ENCODE measurements at places on chromosomes 2 and 18. TPM values are rescaled to one million over a fixed set of nuclear protein-coding genes. Genes with fewer than 3 reads are reported as not detected.

GRCh38 chr2:15200581-15200980 lies 360.6 kb downstream of the NBAS start:
- peaks cover 11% of the 10 kb centered on the region for H3K36me3 ChIP-seq
- no peaks in the 10 kb centered on the region for H3K27me3 ChIP-seq
- DNase-seq, result no peak
- no peak overlapping the region for H3K4me3 ChIP-seq
- H3K27ac ChIP-seq, result no peak overlapping the region
- H3K4me1 ChIP-seq, result peaks cover 7% of the 10 kb centered on the region

DNA sequence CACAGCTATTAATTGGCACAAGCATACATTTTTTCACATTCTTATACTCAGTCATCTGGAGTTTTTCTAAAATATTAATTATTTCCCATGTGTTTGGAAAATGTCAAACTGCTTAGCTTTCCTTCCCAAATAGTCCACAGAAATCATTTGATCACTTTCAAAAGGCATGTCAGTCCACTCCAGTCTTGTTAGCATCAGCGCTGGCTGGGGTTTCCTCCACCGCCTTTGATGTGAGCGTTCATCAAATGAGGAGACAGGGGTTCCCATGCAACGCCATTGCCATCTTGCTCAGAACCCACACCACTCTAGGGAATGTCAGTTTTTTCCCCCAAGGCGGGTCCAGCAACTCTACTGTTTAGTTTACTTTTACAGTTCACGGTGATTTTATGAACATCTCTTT lies 13.1 kb upstream of the RAX start:
- DNase-seq, result no peak
- no peaks in the 10 kb centered on the region for H3K4me1 ChIP-seq
- H3K4me3 ChIP-seq, result no peak overlapping the region

GRCh38 chr2:238483021-238483420 lies 56.3 kb downstream of the ASB1 start:
- DNase-seq, result no peak
- no peaks in the 10 kb centered on the region for H3K27me3 ChIP-seq
- H3K36me3 ChIP-seq, result peaks cover 10% of the 10 kb centered on the region
- H3K4me3 ChIP-seq, result no peak overlapping the region

DNA sequence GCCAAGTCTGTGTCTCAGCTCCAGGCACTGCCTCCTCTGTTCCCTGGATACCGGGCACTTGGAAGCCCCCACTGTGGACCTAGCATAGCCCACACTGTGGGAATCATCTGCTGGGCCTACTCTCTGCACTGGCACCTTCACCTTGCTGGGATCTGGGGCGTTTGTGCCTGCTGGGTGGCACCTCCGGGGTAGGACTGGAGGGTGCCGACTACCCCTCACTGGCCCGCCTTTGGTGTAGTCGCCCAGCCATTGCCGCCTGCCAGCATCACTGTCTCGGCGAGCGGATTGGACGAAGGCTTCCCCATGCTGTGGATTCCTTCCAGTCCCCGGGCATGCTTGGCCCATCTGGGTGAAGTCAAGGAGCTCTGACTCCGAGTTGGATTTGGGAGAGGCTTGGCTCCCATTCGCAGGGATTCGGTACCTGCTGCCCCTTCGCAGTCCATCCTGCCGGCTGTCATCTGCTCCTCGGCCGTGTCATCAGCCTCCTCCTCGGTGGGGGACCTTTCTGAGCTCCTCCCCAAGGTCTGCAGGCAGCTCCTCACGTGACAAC lies 180.6 kb upstream of the HDAC4 start:
- H3K4me3 ChIP-seq, result no peak overlapping the region
- no peaks in the 10 kb centered on the region for H3K27me3 ChIP-seq
- no peak for DNase-seq
- peaks cover 11% of the 10 kb centered on the region for H3K4me1 ChIP-seq

DNA sequence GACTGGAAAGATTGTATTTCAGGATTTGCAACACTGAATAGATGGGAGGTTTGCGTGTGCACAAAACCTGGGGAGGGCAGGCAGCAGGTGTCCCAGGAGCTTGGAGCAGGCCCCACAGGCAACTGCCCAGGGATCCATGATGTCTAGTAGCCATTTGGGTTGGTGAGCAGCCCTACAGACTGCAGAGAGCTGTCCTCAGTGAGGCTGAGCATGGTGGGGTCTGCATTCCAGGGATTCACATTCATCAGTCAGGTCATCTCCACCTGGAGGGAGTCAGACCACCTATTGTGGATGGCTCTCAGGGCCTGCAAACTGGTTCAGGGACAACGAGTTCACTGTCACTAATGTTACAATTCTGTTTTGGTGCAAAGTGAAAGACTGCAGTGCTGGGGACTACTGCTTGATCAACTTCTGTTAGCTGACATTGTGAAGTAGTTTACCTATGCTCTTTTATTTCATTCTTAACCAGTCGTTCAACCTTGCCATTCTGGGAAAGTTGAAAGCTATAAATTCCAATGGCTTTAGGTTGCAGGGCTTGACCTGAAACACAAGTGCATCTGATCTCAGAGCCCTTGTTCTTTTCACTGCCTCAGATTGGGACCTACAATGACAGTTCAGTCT lies 222.6 kb downstream of the ZNF407 start:
- H3K27ac ChIP-seq, result no peak overlapping the region
- H3K4me3 ChIP-seq, result no peak overlapping the region
- H3K27me3 ChIP-seq, result no peaks in the 10 kb centered on the region
- no peak for DNase-seq
- H3K36me3 ChIP-seq, result peaks cover 4% of the 10 kb centered on the region

- peaks cover 9% of the 10 kb centered on the region for H3K36me3 ChIP-seq
These were observed 43.9 kb downstream of the BOLA3 start for GRCh38 chr2:74103763-74104162.

The PJVK gene
- total RNA-seq, result 8.7 TPM

GRCh38 chr2:105888625-105889024 lies 143.9 kb downstream of the NCK2 start:
- H3K36me3 ChIP-seq, result peaks cover 23% of the 10 kb centered on the region
- peak overlapping the region; percentile 57 for H3K27ac ChIP-seq
- no peak for DNase-seq
- H3K27me3 ChIP-seq, result no peaks in the 10 kb centered on the region

The ECEL1 gene
- 1.8 TPM for total RNA-seq

GRCh38 chr18:72329533-72329932 lies 214.6 kb downstream of the CBLN2 start:
- H3K36me3 ChIP-seq, result no peaks in the 10 kb centered on the region
- H3K4me1 ChIP-seq, result no peaks in the 10 kb centered on the region
- no peak for DNase-seq
- H3K27me3 ChIP-seq, result no peaks in the 10 kb centered on the region
- H3K4me3 ChIP-seq, result no peak overlapping the region

DNA sequence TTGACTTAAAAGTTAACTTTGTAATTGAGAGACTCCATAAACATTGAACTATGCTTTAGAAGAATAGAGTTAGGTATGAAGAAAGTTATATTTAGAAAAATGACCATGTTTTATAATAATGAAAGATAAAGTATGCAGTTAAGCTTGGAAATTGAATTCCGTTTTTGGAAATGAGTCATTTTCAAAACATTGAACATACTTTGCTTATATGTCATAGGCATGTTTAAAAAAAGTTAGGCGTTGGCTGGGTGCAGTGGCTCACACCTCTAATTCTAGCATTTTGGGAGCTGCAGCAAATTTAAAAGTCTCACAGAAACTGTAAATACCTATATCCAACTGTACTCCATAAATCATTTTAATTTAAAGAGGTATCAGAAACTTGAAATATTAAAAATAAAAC lies 607.4 kb downstream of the CBLN2 start:
- no peak for DNase-seq
- no peaks in the 10 kb centered on the region for H3K4me1 ChIP-seq
- H3K27me3 ChIP-seq, result no peaks in the 10 kb centered on the region
- H3K27ac ChIP-seq, result no peak overlapping the region
- H3K4me3 ChIP-seq, result no peak overlapping the region

The SERPINB11 gene
- total RNA-seq, result not detected

DNA sequence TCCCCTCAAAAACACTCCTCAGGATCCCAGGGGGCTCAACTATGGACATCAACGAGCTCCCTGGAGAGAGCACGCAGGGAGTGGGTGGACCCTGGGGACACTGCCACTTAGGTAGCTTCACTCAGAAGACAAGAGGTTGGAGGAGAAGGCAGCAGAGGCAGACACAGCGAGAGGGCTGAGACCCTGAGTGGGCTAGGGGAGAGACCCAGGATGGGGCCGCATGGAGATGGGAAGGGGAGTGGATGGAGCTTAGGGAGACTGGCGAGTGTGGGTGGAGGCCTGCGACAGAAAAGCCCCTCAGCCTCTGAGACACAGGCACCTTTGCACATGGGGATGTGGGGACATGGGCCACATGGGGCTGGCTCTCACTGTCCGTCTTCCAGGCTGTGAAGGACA lies 70.9 kb downstream of the ASB1 start:
- H3K4me1 ChIP-seq, result peaks cover 33% of the 10 kb centered on the region
- H3K27me3 ChIP-seq, result no peaks in the 10 kb centered on the region
- no peak overlapping the region for H3K27ac ChIP-seq
- no peak for DNase-seq
- H3K36me3 ChIP-seq, result no peaks in the 10 kb centered on the region
- H3K4me3 ChIP-seq, result no peak overlapping the region

DNA sequence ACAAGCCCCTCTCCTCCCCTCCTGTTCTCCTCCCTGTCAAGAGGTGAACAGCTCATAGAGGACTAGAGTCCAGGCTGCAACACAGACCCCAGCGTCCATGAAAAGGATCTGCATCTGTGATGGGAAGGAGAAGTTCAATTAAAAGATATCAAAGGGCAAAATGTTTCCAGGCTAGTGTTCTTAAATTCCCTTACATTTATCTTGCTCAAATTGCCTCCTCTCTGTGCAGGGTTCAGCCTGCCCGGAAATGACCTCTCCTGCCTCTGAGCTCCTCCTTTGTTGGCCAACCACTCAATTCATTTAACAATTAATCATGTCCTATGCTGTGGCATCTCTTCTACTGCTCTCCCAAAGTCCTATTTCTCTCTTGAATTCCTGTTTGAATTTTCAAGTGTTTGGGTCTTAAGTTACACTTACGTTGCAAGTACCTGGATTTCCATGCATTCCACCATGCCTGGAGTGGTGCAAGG lies 105.3 kb downstream of the TSN start:
- peaks cover 39% of the 10 kb centered on the region for H3K27me3 ChIP-seq
- no peak overlapping the region for H3K27ac ChIP-seq
- no peak overlapping the region for H3K4me3 ChIP-seq
- no peaks in the 10 kb centered on the region for H3K4me1 ChIP-seq
- DNase-seq, result no peak

DNA sequence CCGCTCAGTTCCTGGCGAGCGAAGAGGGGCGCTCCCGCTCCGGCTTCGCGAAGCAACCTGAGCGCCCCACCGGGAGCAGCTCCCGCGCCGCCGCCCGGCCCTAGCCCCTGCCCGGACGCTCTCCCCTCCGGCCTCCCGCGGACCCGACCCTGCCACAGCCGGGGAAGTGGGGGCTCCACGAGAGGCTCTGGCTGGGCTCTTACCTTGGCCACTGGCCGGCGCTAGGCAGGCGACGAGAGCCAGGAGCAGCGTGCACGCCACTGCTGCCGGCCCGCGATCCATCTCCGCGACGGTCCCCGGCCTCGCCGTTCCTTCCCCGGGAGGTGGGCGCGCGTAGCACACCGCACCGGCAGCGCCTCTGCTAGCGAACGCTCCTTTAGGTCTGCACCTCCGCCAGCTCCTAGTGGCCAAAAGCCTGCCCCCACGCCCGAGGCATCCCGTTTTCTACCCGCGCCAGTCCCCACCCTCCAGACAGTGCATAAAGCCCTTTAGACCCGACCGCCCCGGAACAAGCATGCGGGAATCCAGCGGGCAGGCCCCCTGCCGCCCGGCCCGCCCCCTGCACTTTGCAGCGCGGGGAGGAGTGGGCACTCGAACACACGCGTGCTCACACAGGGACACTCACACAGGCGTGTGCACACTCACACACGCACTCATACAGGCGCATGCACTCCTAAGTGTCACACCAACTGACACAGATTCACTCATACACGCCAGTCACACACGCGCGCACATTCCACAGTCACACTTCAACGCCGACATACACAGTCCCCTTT lies at the start of gene LRP2:
Gene LRP2 (minus strand): TSS at position 417 of the 776 bp plus-strand sequence. CDS start 135 bp downstream, at position 282.
- peak within 1 kb of the TSS; percentile 93 for H3K4me3 ChIP-seq
- H3K27me3 ChIP-seq, result peaks cover 63% of the 10 kb centered on the region
- H3K36me3 ChIP-seq, result peaks cover 4% of the 10 kb centered on the region

DNA sequence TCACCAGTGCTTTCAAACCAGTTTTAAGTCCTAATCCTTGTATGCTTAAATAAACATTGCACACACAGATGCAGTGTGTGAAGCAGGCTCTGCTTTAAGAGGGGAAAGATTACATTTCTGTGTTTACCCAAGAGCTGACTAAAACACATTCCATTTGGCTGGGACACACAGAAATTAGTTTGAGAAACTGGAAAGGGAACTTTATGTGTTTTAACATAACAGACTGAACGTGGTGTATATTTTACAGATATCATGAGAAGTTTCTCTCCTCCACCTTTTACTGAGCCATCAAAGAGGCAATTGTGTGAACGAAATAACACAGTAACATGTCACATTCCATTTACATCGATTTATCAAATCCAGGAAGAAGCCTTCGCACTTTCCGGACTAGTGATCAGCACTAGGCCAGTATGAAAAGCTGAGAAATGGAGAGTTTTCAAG lies 121.8 kb downstream of the MAIP1 start:
- no peak overlapping the region for H3K4me3 ChIP-seq
- no peaks in the 10 kb centered on the region for H3K4me1 ChIP-seq
- H3K27me3 ChIP-seq, result peaks cover 12% of the 10 kb centered on the region
- DNase-seq, result no peak
- no peaks in the 10 kb centered on the region for H3K36me3 ChIP-seq
- no peak overlapping the region for H3K27ac ChIP-seq

GRCh38 chr2:155372969-155373368 lies 674.5 kb downstream of the KCNJ3 start:
- H3K4me1 ChIP-seq, result peaks cover 6% of the 10 kb centered on the region
- no peak overlapping the region for H3K4me3 ChIP-seq

DNA sequence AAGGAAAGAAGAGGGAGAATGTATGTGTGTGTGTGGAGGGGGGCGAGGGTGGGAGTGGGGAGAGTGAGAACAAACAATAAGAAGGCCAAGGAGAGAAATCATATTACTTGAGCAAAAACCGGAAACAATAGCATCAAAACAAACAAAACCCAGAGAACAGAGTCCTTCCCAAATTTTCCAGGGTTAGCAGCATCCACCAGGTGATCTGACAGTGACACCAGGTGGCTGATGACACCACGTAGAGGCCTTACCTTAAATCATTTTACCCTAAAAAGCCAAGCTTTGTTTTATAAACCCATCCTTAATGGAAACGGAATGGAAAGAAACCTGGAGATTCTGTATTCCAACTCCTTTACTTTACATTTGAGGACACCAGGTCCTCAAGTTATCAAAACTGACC lies 42.9 kb downstream of the CDCA7 start:
- H3K4me1 ChIP-seq, result peaks cover 5% of the 10 kb centered on the region
- H3K36me3 ChIP-seq, result no peaks in the 10 kb centered on the region
- H3K27ac ChIP-seq, result no peak overlapping the region
- H3K27me3 ChIP-seq, result peaks cover 62% of the 10 kb centered on the region
- no peak overlapping the region for H3K4me3 ChIP-seq

Measured in activated T-cell treated with anti-CD3 and anti-CD28 coated beads, Interleukin-2, amount 50 U/mL, for 72 hours (primary cell).